NCI-H510A (cell line): ENCODE measurements at places on chromosomes 7 and 10.

DNA sequence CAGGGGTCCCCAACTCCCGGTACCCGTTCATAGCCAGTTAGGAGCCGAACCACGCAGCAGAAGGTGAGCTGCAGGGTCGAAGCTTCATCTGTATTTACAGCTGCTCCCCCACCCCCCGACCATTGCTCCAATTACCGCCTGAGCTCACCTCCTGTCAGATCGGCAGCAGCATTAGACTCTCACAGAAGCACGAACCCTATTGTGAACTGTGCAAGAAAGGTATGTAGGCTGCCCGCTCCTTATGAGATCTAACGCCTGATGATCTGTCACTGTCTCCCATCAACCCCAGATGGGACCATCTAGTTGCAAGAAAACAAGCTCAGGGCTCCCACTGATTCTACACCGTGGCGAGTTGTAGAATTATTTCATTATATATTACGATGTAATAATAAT is 14.6 kb upstream of the AZGP1 start:
- DNase-seq, result no peak

GRCh38 chr7:38138171-38138570 is 39.9 kb upstream of the STARD3NL start:
- DNase-seq, result no peak

- no peak for DNase-seq
Measured at GRCh38 chr10:43394868-43395267, 14.1 kb downstream of the HNRNPF start.

DNA sequence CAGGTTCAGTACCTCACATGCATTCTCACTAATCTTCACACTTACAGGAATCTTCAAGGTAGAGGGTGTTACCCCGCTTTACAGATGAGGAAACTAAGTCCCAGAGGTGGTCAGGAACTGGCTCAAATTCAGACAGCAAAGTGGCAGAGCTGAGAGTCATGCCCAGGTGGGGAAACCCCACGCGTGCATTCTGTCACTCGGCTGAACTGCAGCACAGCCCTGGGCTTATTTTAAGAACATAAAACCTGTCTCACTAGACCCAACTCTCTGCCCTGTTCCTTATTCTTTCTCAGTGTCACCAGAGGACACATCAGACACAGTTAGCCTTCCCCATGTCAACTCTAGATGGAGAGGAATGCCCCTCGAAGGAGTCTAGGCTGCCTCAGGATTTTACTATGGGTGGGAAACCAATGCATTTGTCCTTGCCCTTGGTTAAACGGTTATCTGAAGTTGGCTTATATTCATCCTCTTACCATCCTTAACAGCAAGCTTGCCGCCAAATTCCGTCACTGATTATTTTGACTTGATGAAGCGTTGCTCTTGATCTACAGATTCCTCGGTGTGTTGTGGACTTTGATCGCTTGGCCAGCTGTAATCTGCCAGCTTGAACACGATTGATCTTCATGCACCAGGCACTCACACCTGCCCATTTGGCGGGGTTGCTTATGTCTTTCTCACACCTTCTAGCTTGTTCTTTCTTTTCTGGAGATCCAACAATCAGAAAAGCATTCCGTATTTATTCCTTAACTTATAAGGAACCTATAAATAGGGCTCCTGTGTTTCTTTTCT is 627.9 kb downstream of the SDK1 start:
- DNase-seq, result no peak

DNA sequence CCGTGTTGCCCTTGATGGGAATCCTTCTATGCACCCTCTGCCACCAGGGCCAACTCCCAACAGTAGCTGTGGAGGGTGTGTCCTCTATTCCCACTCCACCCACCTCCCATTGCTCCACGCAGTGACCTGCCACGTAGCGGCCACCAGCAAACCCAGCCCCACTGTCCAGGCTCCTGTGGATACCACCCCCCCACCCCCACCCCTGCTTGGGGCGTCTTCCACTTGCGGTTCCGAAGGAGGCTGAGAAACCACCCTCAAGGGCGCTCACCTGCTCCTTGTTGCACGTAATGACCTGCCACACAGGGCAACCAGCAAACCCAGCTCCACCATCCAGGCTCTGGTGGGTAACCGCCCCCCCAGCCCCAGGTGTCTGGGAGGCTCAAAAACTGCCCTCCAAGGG is 72.0 kb downstream of the DIP2C start:
- DNase-seq, result no peak

- no peak for DNase-seq
Measured at GRCh38 chr7:36961097-36961496, 236.8 kb upstream of the AOAH start.

GRCh38 chr7:475951-476441 is 43.6 kb downstream of the PDGFA start:
- DNase-seq, result no peak
